Central memory CD8-positive, alpha-beta T cell (primary cell): ENCODE measurements at places on chromosomes 13 and 19.
A peak's percentile ranks its signal among the peaks of the same experiment; 100 is the strongest.

GRCh38 chr13:78620936-78621470 lies 17.7 kb upstream of the POU4F1 start:
- no peak overlapping the region for H3K27ac ChIP-seq
- peaks cover 26% of the 10 kb centered on the region for H3K36me3 ChIP-seq
- DNase-seq = no peak
- peaks cover 11% of the 10 kb centered on the region for H3K4me1 ChIP-seq
- H3K4me3 ChIP-seq = no peak overlapping the region

DNA sequence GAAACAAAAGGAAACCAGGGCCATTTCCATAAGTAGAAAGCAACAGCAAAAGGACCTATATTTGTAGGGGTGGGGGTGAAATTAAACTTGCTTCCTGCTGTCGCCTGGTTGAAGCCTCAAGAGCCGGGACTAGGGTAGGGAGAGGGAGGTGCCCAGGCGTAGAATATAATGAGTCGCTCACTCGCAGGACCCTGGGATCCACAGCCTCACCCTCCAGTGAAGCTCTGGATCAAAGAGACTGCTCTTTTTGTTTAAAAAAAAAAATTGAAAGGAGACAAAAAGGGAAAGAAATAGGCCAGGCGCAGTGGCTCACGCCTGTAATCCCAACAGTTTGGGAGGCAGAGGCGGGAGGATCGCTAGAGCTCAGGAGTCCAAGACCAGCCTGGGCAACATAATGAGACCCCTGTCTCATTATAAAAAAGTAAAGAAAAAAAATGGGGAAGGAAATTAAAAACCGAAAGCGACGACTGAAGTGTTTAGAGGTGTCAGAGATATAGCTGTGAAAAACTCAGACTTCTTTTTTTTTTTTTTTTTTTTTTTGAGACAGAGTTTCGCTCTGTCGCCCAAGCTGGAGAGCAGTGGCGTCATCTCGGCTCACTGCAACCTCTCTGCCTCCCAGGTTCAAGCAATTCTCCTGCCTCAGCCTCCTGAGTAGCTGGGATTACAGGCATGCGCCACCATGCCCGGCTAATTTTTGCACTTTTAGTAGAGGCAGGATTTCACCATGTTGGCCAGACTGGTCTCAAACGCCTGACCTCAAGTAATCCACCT lies 10.9 kb upstream of the ADGRE5 start:
- peak overlapping the region; percentile 100 for H3K27ac ChIP-seq
- DNase-seq = peak; percentile 60
- H3K4me3 ChIP-seq = peak overlapping the region; percentile 77
- H3K36me3 ChIP-seq = peaks cover 30% of the 10 kb centered on the region
- H3K27me3 ChIP-seq = no peaks in the 10 kb centered on the region

GRCh38 chr13:55013051-55013450 lies 1984.4 kb downstream of the OLFM4 start:
- H3K4me3 ChIP-seq = no peak overlapping the region
- no peaks in the 10 kb centered on the region for H3K36me3 ChIP-seq
- H3K27ac ChIP-seq = no peak overlapping the region
- no peaks in the 10 kb centered on the region for H3K4me1 ChIP-seq
- no peak for DNase-seq
- no peaks in the 10 kb centered on the region for H3K27me3 ChIP-seq

DNA sequence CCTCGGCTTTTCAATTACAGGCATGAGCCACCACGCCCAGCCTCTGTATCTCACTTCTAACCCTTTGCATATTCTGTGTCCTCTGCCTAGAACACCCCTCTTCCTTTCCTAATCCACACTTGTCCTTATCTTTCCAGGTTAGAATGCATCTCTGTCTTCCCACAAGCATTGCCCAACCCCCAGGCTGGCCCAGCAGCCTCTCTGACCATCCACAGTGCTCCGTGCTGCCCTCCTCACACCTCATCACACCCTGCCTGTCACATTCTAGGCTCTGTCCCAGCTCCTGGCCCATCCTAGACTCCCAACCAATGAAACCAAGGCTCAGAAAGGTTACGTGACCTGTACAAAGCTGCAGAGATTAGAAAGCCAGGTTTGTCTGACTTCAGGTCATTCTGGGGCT lies 11.3 kb downstream of the JAK3 start:
- DNase-seq = no peak
- peaks cover 23% of the 10 kb centered on the region for H3K4me1 ChIP-seq
- H3K36me3 ChIP-seq = peaks cover 64% of the 10 kb centered on the region
- no peak overlapping the region for H3K4me3 ChIP-seq
- H3K27ac ChIP-seq = peak overlapping the region; percentile 79

DNA sequence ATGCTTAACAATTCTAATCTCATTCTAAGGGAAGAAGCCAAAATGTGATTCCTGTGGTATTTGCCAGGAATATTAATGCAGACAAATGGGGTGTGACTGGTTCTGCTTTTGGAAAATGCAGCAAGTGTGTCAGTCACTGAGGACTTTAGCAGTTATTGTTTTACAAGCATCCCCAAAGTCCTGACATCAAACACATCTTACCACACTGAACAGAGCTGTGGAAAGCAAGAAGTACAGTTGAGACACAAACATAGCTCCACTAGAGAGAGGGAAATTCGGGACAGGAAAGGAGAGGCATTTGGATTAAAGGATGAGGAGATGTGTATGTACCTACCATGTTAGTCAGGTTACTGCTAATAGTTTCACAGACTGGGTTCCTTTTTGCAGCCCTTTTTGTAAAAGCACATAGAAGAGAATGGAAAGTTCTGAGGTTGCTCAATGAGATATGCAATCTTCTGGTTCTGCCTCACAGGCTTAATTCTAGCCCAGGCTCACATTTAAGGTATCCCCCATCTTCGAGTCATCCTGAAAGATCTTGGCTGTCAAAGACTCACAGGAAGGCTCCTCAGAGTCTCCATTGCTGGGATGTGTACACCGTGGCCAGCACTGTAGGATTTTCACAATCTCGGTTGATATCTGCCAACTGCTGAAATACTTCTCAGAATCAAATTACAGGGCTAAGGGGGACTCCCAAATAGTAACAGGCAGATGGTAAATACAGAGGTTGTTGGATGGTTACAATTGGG lies 316.6 kb downstream of the DNAJC15 start:
- H3K27ac ChIP-seq = no peak overlapping the region
- peaks cover 16% of the 10 kb centered on the region for H3K27me3 ChIP-seq
- no peaks in the 10 kb centered on the region for H3K4me1 ChIP-seq
- no peak overlapping the region for H3K4me3 ChIP-seq
- no peaks in the 10 kb centered on the region for H3K36me3 ChIP-seq

DNA sequence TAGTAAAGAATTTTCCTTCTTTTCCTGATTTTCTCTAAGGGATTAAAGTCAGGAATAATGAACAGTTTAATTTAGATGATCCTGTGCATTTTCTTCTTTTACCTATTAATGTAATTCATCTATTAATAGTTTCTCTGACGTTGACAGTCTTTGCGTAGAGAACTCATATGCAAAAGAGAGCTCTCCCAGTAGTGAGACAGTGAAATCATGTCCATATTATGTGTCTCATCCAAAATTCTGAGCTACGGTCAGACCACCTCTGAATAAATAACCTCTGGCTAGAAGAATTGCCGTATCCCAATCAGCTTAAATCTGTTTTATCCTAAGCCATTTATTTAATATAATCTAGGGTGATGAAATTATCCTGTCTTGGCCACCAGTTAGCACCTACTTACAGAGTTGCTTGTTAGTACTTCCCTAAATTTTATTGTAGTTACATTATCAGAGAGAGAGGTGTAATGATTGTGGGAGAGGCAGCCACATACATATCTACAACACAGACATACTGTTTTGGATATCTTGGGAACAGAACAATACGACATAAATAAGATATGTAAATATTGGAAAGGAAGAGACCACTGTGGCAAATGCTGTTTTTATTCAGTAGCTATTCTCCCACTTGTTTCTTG lies 30.7 kb downstream of the PDS5B start:
- H3K36me3 ChIP-seq = peaks cover 2% of the 10 kb centered on the region
- no peak overlapping the region for H3K4me3 ChIP-seq

DNA sequence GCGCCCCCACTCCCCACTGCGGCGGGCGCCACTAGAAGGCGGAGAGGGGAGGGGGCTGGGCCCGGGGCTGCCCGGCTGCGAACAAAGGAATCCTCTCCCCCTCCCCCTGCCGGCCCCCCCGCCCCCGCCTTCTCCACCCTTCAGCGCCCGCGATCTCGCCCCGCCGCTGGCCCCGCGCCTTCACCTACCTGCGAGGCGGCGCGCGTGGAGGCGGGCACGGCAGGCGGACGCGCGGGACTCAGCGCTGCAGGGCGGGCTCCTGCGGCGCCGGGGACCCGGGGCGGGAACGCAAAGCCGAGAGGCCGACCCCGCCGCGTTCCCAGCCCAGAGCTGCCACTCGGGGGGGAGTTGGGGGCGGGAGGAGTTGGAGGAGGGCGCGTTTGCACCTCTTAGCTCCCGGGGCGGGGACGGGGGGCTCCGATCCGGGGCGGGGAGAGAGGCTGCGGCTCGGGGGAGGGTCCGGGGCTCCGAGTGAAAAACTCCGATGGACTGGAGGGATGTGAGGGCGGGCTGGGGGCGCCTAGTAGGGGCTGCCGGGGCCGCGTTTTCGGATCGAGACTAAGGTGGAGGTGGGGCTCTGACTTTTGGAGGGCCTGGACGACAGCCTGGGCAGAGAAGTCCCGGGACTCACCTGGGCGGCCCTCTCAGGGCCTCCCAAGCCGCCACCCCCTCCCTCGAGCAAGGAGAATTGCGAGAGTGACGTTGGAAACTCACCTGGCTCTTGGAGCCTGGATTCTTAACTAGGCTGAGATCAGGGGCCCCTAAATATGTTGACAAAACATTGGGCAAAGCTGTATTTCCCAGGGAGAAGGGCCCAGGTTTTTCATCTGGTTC lies at the start of gene FBN3:
Gene FBN3 (minus strand): TSS at position 332 of the 834 bp plus-strand sequence. CDS start 2,112 bp downstream, outside the sequence.
- peaks cover 3% of the 10 kb centered on the region for H3K36me3 ChIP-seq
- peak within 1 kb of the TSS; percentile 21 for H3K4me3 ChIP-seq
- peaks cover 82% of the 10 kb centered on the region for H3K27me3 ChIP-seq

- DNase-seq = no peak
- H3K27me3 ChIP-seq = no peaks in the 10 kb centered on the region
- H3K27ac ChIP-seq = no peak overlapping the region
- no peaks in the 10 kb centered on the region for H3K4me1 ChIP-seq
- no peak overlapping the region for H3K4me3 ChIP-seq
These were observed 342.7 kb upstream of the SGCG start for GRCh38 chr13:22837980-22838647.

DNA sequence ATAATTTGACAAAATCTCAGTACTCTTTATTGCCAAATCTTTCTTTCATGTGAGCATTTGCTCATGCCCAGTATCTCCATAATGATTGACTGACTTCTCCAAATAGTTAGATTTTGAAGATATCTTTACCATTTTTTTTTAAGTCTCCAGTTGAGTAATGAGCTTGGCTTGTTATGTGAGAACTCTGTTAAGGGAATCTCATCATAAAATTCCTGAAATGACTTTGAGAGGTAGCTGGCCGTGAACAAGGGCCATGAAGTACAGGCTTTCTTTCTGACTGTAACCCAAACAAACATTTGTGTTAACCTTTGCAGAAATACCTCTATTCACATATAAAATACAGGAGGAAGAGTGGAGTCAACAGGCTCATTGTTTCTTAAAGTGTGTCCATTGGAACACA lies 449.7 kb downstream of the IRS2 start:
- no peak for DNase-seq
- no peaks in the 10 kb centered on the region for H3K27me3 ChIP-seq
- no peak overlapping the region for H3K4me3 ChIP-seq
- H3K36me3 ChIP-seq = no peaks in the 10 kb centered on the region
- H3K27ac ChIP-seq = no peak overlapping the region

DNA sequence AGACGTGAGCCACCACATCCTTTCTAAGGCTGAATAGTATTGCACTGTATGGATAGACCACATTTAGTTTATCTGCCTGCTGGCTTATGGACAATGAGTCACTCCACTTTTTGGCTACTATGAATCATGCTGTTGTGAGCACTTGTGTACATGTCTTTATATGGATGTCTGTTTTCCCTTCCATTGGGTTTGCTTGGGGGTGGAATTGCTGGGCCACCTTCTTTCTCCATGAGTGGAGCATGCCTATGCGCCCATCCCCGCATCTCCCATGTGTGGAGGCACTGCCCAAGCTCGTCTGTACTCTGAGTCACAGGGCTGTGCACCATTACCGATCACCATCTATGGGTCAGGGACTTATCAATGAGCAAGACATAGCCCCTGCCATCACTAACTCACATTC lies 127.2 kb upstream of the GJB6 start:
- H3K27me3 ChIP-seq = peaks cover 41% of the 10 kb centered on the region
- no peak for DNase-seq
- H3K36me3 ChIP-seq = no peaks in the 10 kb centered on the region
- H3K4me1 ChIP-seq = peaks cover 12% of the 10 kb centered on the region
- H3K4me3 ChIP-seq = no peak overlapping the region

DNA sequence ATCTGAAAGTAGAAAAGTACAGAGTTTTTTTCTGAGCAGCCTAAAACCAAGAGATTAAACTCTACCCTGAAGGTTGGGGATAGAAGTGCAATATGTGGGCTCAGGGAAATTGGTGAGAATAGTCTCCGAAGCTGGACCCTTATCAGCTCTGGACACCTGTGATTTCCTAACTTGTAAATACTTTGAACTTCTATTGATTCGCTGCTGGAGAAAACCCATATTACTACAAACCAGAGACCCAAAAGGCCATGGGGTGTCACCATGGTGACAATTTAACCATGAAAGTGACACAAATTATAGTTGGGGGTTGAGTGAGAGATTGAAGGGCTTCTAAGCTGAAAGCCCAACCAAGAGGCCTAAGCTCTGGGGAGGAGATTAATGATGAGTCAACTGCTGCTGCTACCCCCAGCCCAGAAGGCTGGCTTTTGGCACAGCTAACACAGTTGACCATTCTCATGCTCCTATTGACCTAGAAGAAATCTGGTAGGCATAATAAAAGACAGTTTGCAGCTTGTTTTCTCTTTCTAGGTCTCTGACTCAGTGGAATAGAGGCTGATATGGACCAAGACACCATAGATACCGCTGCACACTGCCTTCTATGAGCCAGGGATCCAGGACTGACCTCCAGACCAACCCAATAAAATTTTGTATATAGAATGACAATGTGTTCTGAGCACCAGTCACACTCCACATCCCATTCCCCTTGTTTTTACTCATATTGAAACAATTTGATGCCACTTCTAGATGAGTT lies 131.9 kb upstream of the FNDC3A start:
- no peaks in the 10 kb centered on the region for H3K36me3 ChIP-seq
- H3K27me3 ChIP-seq = no peaks in the 10 kb centered on the region
- H3K4me1 ChIP-seq = no peaks in the 10 kb centered on the region
- no peak for DNase-seq
- no peak overlapping the region for H3K27ac ChIP-seq

DNA sequence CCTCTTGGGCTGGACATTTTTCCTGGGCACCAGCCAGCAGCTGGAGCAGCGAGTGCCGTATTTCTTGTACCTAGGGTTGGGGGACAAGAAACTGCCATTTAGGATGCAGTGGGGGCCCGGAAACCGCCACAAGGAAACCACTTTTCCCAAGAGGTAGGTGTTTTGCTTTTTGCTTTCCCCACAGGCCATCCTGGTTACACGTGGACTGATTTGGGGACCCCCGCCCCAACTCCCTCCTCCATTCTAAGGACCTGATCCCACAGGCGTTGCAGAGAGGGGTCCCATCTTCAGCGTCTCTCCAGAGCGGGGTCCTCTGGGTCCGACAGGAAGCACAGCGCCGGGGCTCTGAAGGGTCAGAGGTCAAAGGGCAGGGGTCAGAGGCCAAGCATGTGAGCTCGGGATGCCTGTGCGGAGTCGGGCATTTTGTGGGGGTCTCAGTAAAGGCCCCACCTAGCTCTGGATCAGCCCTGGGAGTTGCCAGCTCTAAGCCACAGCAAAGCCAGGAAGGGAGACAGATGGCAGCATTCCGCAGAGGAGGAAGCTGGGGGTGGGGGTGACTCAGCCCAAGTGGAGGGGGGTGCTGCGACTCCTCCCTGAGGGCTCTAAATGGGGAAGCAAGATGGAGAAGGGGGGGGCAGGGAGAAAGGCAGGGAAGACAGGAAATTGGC lies 4.3 kb downstream of the ZGLP1 start:
- no peak for DNase-seq
- H3K4me3 ChIP-seq = no peak overlapping the region
- H3K36me3 ChIP-seq = peaks cover 4% of the 10 kb centered on the region
